ENCODE measurements at places on chromosomes 2 and 18.
A peak's percentile ranks its signal among the peaks of the same experiment; 100 is the strongest.

GRCh38 chr18:60391571-60392226 lies 19.1 kb upstream of the MC4R start:
- no peak for DNase-seq

DNA sequence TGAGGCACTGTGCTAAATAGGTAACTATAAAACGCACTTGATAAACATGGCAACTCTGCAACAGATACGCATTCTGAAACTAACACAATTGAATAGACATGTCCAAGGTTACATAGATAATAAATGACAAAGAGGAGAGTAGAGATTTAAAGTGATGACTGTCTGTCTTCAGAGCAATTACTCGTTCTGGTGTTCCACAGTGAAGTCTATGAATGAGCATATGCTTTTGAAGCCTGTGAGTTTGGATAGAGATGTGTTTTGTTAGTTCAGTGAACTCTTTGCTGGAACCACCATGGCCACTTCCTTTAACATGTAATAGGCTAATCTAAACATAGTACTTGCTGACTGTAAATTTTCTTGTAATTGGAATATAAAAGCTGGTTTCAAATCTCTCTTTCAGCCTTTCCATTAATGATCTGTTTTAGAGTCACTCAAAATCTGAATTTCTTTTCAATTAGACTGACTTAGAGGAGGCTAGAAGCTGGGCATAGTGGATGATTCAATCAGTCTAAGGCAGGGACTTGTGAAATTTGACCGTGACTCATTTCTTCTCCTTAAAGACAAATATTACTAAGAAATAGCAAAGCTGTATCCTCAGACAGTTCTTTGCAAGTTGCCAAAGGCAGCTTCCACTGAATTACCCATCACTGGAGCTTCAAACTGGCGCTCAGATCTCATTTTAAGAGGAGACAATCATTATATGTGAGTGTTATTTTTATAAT lies 1130.1 kb upstream of the CELF4 start:
- DNase-seq: no peak

GRCh38 chr18:34821669-34822210 lies 111.6 kb downstream of the DTNA start:
- no peak for DNase-seq

DNA sequence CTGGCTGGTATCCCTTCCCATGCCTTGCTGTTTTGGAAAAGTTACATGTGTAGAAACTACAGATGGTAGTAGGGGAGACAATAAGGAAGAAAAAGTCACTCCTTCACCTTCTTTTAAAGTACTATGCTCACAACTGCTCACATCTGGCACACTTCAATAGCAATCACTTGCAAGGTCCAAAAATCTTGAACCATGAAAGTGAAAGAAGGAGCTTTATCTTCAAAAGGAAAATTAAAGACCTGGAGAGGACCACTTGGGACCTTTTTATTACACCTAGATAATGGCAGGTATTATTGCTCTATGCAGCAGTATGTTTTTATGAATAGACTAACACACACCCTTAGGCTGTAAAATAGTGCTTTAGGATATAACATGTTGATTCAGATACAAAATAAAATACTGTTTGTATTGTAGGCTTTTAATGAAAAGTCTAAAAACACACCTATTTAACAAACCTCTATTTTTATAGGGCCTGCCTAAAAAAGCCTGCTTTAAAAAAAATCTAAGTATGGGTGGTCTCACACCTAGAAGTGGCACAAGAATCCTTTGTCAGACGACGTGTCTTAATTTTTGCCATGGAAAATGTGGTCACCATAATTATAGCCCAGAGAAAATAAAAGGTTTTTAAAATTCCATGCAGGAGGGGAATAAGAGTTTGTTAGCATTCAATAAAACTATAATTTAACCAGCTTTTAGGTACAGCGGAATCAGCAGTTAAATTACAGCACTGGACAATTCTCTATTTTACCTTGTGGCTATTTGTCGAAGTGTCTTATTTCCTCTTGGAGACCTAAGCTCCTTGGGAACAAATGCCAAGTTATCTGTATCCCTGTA lies 124.0 kb downstream of the BCL2 start:
- DNase-seq: no peak

- DNase-seq: peak; percentile 10
Observed at GRCh38 chr18:8960740-8961657, 141.5 kb upstream of the NDUFV2 start.

DNA sequence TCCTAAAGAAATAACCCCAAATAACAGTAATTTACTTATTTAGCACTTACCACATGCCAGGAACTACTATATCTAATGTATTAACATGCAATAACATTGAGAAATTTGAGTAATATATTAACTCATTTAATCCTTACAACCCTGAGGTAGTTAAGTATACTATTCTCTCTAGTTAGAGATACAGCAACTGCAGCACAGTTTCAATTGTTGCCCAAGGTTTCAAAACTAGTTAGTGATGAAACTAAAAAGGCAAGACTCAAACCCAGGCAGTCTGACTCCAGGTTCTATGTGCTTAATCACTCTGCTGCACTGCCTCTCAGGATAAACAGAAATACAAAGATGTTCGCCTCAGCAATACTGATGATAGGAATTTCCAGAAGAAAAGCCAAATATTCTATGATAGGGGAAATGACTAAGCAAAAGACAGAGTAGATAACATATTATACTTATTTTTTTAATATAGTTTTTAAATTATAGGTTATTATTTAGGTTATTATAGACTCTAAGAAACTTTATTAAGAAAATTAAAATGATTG lies 88.0 kb downstream of the SS18 start:
- peak; percentile 6 for DNase-seq

DNA sequence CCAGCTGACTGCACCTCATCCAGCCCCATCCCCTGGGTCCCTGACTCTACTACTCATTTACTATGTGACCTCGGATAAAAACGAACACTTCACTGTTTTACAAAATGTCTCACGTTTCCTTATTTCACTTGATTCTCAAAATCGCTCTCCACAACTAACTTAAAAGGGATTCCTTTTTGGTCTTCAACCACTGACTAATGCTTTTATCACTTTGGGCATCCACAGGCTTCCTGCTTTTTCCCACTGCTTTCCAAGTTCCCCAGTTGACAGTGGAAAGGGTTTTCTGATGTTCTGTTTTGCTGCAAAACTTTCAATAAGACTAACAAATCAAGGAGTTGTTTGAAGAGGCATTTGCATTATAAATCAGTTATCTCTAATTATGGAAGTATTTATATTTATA lies 24.1 kb downstream of the EIF2AK3 start:
- DNase-seq: no peak

DNA sequence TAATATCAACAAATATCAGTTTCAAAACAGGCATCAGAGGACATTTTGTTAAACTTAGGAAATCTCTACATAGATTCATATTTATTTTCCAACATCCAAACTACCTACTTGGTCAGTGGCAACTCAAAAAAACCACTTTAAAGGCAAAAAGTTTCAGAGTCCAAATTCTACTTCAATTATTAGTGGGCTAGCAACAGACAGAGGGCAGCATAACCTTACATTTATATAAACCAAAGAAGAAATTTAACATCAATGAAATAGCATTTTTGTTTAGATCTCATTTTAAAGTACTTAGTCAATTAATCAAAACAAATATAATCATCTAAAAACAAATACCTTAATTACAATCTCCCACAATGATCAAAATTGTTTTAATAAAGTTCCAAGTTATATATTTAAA lies 33.3 kb downstream of the RTTN start:
- DNase-seq: peak; percentile 18

DNA sequence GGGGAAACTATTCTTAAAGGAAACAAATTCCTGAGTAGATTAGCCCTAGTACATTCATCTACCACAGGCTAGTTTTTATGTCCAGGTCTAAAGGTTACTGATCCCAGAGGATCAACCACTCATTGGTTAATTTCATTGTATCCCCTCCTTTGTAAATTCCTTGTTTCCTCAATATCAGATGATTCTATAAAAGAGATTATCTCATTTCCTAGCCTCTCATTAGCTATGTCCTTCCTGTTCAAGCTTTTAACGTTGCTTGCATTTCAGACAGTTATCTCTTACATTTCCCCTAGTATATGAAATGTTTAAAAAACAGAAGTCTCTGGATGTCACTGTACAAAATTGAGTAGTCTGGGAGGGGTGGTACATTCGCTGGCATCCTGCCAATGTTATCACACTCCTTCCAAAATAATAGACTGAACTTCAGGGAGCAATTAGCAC lies 24.2 kb upstream of the ARMC9 start:
- DNase-seq: peak; percentile 69
